ENCODE measurements at places on chromosomes 3 and 15.

DNA sequence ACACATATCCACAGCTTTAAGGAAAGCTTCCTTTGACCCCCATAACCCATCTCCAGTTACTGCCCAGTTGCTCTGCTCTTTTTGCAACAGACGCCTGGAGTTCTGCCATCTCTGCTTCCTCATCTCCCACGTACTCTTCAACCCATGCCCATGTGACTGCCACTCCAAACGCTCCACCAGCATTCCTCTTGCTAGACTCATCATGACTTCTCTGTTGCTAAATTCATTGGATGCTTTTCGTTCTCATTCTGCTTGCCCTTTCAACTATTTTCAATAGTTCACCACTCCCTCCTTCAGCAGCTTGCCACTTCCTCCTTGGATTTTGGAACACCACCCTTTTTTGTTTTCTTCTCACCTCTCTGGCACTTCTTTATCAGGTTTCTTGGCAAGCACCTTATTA is 2.7 kb upstream of the KNSTRN start:
- DNase-seq: peak; percentile 73

- no peak for DNase-seq
Measured at GRCh38 chr15:35126236-35126635, 41.1 kb upstream of the NANOGP8 start.

DNA sequence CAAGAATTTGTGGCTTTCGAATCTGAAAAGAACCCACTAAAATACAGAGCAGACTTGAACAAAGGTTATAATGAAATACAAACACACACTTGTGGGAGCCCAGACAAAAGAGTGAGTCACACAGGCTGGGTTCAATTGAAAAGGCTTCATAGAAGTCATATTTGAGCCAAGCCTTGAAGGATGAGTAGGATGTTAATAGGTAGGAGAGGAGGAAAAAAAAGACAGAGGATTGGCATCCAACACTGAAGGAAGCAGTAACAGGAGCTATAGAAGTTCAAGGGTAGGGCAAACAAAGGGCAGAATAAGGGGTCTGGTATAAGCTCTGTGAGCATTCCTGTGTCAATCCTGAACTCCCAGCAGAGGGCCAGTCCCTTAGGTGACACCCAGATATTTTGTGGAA is 325.4 kb downstream of the FOXP1 start:
- no peak for DNase-seq

- DNase-seq: no peak
Measured at GRCh38 chr15:79900087-79900486, 3.3 kb upstream of the MTHFS start.

- DNase-seq: no peak
Measured at GRCh38 chr3:38707730-38708129, 58.2 kb upstream of the SCN5A start.

GRCh38 chr3:141529717-141530414 is 43.0 kb downstream of the RASA2 start:
- no peak for DNase-seq

DNA sequence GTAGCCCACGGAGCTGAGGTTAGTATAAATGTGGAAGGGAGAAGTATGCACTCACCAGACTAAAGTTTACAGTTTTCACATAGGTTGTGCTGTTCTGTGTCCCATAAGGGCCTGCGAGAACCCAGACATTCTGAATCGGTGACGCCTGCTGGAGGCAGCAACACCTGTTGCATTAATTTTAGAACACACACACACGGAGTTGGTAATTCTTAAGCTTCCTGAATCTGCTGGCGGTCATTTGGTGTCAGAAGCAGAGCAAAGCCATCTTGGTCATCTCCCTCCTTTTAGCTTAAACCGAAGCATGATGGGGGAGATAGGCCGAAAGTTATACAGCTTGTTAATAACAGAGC is 41.1 kb upstream of the AP3B2 start:
- no peak for DNase-seq

GRCh38 chr3:4241595-4242170 is 61.5 kb upstream of the SETMAR start:
- DNase-seq: no peak

- DNase-seq: no peak
Measured at GRCh38 chr3:190197346-190197763, 76.7 kb upstream of the P3H2 start.

DNA sequence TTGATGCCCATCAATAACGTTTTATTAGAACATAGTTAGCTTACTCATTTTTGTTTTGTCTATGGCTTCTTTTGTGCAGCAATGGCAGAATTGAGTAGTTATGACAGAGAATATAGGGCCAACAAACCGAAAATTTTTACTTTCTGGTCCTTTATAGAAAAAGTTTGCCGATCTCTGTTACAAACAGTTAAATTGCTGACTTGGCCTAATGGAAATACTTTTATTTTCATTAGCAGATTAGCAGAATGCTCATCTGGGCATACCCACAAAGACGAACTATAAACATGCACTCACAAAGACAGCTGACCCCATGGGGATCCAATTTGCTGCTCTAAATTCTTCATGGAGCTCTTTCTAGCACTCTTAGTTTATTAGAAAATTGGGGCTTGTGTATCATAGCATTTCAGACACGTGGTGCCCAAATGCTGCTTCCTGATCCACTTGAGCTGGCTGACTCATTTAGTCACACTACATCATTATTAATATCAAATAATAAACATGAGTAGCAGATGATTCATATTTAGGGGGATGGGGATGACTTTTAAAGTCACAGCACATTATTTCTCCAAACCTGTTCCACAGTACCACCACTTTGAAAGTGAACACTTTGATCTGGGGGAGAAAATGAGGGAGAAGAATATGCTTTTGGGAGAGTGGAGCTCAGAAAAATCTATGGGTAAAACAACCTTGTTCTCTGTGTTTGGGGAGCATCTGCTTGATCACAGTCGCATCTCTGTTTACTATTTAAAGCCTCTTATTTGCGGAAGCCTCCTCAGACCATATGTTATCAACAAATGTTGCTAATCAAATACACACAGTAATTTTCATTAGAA is 228.1 kb upstream of the FEZF2 start:
- peak; percentile 53 for DNase-seq

- no peak for DNase-seq
Measured at GRCh38 chr3:124810970-124811369, 76.2 kb downstream of the ITGB5 start.

DNA sequence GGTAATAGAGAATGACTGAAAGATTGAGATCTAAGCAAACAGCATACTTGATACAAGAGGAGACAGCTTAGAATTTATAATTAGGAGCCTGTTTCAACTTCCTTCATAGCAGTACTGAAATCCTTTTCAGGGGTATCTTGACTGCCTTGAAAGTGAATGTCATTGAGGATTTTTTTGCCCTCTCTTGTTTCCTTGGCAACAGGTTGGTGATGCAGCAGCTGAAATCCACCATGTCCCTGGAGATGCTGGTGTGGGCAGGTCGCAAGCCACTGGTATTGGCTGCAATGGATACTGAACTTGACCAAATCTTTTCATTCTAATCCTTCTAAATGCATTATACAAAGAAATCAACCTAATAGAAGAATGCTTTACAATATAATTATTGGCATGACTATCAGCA is 59.3 kb upstream of the GAP43 start:
- DNase-seq: no peak

- DNase-seq: no peak
Measured at GRCh38 chr3:88984256-88984655, 123.2 kb upstream of the EPHA3 start.

DNA sequence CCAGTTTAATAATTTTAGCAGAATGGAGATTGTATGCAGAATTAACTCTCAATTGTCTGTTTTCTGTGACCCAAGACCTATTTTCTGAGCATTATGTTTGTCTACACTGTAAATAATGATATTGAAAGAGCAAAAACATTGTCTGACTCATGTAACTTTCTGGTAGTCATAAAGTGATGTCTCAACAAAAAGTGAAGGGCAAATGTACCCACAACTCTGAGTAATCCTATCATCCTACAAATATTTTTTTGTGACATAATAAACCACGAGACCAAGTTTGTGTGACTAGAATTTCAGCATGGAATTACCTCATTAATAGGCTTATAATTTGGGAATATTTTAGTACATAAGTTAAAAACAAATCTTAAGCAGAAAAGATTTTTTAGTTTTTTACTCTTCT is 15.4 kb upstream of the ABHD10 start:
- DNase-seq: peak; percentile 70

- DNase-seq: no peak
Measured at GRCh38 chr3:187728248-187728647, 17.0 kb downstream of the BCL6 start.

DNA sequence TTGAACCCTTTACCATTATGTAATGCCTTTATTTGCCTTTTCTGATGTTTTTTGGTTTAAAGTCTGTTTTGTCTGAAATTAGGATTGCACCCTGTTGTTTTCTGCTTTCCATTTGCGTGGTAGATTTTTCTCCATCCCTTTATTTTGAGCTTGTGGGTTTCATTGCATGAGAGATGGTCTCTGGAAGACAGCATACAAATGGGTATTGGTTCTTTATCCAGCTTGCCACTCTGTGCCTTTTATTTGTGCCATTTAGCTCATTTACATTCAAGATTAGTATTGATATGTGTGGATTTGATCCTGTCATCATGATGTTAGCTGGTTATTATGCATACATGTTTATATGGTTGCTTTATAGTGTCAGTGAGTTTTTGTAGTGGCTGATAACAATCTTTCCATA is 318.7 kb upstream of the PPP2R3A start:
- DNase-seq: no peak

DNA sequence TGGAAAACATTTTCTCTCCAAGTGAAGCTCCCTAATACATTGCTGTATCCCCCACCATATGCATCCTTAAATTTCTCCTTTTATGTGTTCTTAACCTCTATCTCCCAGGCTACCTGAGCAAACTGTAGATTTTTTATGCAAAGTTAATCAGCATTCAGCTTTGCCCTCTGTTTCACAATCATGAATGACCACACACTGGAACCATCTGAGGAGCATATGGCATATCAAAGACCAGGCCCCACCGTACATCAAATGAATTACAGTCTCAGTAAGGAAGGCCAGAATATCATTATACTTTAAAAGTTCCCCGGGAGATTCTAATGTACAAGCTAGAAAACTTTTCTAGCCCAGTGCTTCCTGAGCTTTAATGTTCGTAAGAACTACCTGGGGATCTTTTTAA is 115.5 kb upstream of the NECTIN3 start:
- DNase-seq: no peak
